ENCODE measurements at places on chromosomes 1 and 21. TPM values are rescaled to one million over a fixed set of nuclear protein-coding genes. Genes with fewer than 3 reads are reported as not detected.

Gene ACOT11
- 0.35 TPM for total RNA-seq

Gene PTGS2
- 3.1 TPM for total RNA-seq

Gene LENEP
- not detected for total RNA-seq

- no peak for DNase-seq
Observed at GRCh38 chr1:171772312-171772711, 9.1 kb upstream of the METTL13 start.

- DNase-seq: no peak
Observed at GRCh38 chr1:204359131-204359473, 627 bp downstream of the PLEKHA6 start.

- DNase-seq: no peak
Observed at GRCh38 chr21:43274022-43274945, 105.5 kb downstream of the CRYAA start.

- DNase-seq: no peak
Observed at GRCh38 chr1:4597020-4597419, 57.4 kb upstream of the AJAP1 start.

GRCh38 chr1:55140137-55140536 lies 75.0 kb downstream of the USP24 start:
- no peak for DNase-seq

GRCh38 chr1:224805889-224806288 lies 123.6 kb upstream of the DNAH14 start:
- DNase-seq: peak; percentile 51

DNA sequence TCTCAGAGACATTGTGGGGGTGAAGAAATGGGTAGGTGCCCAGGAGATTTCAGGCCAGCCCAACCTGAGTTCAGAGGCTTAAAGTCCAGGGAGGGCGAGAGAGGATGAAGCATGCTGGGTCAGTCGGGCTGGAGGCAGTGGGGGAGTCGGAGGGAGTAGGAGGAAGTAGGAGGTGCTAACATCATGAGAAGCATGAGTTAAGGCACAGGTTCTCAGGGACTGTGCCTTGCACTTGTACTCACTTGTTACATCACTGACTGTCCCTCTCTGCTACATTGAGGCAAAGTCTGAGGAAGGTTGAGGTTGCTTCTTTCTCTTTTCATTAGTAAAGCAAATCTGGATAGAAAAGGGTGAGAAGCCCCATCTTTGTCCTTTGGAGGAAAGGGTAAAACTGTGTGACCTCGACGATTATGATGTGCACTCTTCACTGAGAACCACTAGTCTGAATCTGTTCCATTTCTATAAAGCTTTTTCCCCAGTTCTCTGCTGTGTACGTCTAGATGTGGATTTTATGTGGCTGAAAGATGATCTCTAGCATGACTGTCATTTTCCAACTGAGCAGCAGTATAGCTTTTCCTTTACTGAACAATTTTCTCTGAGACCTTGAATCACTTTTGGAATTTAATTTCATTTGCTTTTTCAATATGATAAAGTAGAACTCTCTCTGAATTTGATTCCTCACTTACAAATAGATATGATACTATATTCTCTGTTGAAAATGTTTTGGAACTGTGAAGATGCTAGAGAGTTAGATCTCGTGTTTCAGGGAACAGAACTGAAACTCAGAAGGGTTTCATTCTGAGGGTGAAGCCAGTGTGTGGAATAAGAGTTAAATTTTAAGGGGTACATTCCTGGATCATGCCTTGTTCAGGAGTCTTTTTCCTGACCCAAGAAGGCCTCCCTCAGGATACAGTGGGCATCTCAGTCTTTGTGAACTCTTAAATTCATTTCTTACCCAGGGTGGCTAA lies 94.6 kb downstream of the FGGY start:
- no peak for DNase-seq

DNA sequence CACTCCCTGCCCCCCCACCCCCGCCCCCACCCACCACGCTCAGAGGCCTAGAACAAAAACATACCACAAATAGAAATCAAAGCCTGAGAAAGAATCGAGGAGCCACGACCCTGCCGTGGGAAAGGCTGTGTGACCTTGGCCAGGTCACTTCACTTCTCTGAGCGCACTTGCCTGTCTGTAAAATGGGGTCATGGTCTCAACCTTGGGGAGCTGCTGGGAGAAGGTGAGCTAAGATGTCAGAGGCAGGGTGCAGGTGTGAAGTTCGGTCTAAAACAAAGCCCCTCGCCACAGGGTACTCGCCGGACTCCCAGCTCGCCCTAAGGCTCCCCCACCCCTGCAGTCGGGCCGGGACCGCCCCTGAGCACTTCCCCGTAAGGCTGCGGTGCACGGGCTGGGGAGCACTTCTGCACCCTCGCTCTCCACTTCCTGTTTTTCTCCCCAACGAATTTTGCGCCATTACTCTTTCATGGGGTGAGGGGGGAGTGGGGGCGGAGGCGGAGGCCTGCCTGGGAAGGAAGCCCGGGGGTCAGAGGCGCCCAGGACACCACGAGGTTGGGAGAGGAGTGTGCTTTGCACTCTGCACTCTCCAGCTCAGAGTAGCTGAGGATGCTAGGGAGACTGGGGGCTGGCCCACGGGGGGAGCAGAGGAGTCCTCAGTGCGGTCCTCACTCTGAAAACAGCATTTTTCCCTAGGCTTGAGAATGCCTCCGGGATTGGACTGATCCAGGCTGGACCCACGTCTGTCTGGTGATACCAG lies 21.9 kb upstream of the PIK3CD start:
- no peak for DNase-seq

GRCh38 chr1:204997591-204998355 lies 45.2 kb upstream of the CNTN2 start:
- DNase-seq: no peak

DNA sequence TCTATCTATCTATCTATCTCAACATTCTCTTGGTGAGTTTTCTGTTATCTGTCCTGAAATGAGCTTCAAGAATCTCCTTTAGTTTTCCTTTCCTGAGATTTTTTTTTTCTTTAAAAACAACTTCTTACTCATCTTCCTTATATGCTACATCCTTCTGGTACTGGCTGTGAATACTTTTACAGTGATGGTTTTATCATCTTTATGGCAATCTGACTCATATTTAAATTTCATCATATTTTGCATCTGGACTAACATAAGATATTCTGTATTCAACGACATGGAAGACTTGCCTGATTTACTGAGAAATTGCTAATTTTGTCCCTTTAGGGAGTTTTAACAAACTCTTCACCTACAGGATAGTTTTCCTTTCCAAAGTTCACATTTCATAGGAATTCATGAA lies 33.0 kb downstream of the PDE4B start:
- no peak for DNase-seq

Gene RIPPLY3
- 0.21 TPM for total RNA-seq

Gene HES3
- total RNA-seq: not detected

DNA sequence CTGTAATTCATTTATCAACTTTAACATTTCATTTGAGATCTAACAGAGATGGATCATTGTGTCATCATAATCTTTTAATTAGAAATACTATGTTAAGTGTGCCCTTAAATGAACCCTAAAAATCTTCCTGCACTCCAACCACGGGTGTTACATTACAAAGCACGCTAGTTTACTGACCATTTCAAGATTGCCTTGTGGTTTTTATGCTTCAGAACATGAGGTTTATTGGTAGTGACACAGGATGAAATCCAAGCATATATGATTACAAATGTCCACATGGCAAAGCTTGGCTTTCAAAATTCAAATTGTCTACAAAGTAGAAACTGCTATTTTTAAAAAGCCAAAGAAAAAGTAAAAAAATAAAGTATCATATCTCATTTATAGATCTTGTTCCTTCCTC lies 190.4 kb upstream of the USP25 start:
- DNase-seq: no peak

Data from osteocyte (in vitro differentiated cells).